Mucosa of descending colon (tissue), 3 donors: ENCODE measurements at places on chromosomes 16 and 17. TPM values are rescaled to one million over a fixed set of nuclear protein-coding genes. Genes with fewer than 3 reads are reported as not detected.

Gene MT4
- not detected for total RNA-seq

DNA sequence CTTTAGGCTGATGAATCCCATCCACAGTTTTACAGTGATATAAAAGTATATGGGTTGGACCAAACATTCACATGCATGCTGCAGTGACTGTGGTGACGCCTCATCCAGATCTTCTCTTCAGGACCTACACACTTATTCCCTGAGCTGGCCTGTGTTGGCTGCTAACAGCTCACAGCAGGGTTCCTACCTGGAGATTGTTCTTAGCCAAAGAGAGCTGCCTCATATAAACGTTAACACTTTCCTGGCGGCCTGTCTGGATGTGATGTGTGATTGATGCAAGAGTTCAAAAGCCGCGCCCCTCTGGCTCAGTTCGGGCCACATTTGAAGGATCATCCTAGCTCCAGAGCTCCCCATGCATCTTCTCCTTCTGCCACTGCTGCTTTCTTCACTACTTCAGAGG lies 93.0 kb upstream of the NETO2 start:
- DNase-seq, result no peak

- peak; percentile 15 for DNase-seq
Observed at GRCh38 chr17:45230787-45231480, 9.2 kb downstream of the FMNL1 start.

DNA sequence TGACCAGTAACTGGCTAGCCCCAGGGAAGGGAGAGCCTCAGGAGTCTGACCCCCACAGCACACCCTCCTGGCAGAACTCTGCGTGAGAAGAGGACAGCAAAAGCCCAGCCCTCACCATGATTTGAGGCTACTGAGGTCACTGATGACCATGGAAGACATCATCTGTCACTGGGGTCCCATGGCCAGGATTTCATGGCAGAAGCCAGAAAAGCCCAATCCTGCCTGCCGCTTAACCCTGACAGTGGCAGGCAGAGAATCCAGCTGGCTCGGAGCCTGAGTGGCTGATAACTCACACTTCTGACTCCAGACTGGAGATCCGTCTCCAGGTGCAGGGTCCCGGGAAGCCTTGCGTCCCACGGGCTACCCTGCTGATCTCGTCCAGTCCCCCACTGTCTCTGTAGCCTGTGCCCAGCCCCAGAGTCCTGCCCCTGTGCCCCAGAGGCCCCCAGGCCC lies 17.5 kb downstream of the GRIN2C start:
- no peak for DNase-seq
